ENCODE measurements at places on chromosomes 1 and 21.

- DNase-seq = no peak
Observed at GRCh38 chr1:34824817-34825454, 32.1 kb downstream of the GJA4 start.

GRCh38 chr1:41545996-41546832 is 61.7 kb upstream of the EDN2 start:
- no peak for DNase-seq

GRCh38 chr1:235809688-235810397 is 56.9 kb downstream of the LYST start:
- no peak for DNase-seq

DNA sequence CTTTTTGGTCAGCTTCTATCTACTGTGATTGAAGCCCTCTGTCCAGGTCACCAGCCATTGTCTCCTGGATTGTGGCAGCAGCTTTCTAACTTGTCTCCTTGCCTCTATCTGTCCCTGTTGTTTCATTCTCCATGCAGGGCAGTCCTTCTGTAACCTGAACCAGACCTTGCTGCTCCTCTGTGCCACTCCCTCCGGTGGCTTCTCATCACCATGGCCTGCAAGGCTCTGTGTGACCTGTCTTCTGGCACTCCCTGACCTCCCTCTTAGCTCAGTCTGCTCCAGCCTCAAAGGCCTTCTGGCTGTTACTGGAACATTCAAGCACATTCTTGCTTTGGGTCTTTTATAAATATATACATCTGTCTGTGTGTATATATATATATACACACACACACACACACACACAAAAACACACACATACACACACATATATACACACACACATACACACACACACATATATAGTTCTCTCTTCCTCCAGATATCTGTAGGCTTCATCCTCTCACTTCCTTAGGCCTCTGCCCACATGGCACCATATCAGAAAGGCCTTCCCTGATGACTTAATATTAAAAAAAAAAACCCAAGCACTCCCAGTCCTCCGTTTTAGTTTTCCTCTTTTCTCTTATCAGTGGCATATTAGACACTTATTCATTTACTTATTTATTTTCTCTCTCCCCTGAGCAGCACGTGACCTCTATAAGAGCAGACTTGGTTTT is 21.2 kb upstream of the JUN start:
- DNase-seq = no peak

GRCh38 chr1:49527606-49528305 is 496.0 kb downstream of the AGBL4 start:
- DNase-seq = no peak
